Stimulated activated CD8-positive, alpha-beta memory T cell treated with anti-CD3 and anti-CD28 coated beads, Interleukin-7, amount 100 ng/mL, for 48 hours (primary cell): ENCODE measurements at places on chromosomes 7 and 10.

- no peak for DNase-seq
These were observed 175.2 kb upstream of the TNRC18 start for GRCh38 chr7:5598769-5599371.

DNA sequence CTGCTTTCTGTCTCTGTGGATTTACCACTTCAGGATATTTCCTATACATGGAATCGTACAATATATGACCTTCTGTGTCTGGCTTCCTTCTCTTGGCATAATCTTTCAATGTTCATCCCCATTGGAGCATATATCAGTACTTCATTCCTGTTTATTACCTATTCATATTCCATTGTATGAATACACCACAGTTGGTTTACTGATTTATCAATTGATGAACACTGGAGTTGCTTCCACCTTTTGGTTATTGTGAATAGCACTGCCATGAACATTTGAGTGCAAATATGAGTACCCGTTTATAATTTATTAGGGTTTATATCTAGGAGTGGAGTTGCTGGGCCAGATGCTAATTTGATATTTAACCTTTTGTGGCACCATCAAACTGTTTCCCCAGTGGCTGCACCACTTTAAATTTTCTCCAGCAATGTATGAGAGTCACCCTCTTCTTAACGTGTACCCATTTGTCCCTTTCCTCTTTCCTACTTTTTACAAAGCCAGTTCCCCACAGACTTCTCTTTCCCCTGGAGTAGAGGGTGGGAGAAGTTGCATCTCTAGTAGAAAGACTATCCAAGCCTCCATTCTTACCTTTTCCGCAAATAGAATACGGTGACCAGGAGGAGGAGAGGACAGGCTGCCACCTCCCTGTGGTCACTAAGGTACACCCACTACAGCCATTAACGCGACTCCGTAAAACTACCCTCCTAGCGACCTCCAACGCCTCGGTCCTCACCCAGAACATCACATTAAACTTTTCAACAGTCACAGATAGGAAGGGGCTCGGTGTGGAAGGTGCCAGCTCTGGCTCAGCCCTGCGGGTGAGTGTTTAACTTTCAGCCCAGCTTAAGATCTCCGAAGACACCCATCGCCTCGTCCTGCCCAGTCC, 25.6 kb downstream of the SCD start:
- DNase-seq, result no peak

DNA sequence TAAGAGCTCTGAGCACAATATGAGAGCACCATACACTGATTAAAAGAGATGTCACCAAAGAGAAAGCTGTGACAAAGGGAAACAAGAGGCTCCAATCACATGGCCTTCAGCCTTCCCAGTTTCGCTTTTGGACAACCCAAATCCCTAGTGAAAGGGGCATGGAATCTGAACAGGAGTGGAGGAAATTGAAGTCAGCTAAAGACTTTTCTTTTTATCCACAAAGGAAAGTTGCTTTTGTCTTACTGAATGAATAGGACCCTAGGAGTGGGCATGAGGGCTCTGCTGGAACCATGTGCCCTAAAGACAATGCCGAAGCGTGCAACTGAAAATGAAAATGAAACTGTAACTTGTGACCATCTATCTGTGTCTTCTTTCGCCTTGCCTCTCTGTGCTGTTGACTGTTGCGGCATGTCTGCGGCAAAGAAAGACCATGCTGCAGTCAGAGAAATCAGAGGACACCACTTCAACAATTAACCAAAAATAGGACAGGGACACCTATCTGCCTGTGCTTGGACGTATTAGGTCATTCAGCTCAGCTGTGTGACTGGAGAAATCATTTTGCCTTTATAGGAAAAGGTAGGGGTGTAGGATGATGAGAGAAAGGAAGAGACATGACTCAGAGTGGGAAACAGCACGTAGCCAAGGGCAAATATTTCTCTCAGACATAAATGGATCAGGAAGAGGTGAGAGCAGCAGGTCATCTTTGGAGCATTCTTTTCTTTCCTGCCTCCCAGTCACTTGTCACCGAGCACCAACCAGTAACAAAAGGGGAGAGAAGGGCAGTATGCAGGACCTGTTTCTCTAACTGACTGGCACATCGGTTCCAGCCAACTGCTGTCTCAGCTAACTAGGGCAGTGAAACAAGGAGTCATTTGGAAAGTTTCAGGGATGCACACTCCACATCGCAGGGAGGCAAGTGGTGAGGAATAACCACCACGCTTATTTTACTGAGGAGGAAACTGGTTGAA, 12.3 kb downstream of the CAV2 start:
- no peak for DNase-seq

DNA sequence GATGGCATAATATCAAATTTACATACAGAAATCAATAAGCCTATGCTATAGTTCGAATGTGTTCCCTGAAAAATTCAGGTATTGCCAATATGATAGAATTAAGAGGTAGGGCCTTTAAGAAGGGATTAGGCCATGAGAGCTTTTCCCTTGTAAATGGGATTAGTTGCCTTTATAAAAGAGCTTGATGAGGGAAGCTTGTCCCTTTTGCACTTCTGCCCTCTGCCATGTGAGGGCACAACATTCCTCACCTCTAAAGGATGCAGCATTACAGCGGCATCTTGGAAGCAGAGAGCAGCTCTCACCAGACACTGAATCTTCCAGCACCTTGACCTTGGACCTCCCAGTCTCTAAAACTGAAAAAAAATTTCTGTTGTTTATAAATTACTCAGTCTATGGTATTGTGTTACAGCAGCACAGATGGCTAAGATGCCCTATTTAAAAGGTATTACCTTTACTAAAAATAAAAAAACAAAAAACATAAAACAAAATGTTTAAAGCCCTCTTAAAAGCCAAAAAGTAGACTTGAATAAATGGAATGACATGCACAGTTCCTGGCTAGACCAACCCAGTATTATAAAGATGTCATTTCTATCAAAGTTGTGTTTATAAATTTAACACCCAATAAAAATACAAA, 909.6 kb downstream of the REEP3 start:
- no peak for DNase-seq

- DNase-seq, result no peak
These were observed 51.7 kb upstream of the ADAM12 start for GRCh38 chr10:126439942-126440341.

- DNase-seq, result no peak
These were observed 538.7 kb downstream of the DNAJB6 start for GRCh38 chr7:157875230-157876179.

DNA sequence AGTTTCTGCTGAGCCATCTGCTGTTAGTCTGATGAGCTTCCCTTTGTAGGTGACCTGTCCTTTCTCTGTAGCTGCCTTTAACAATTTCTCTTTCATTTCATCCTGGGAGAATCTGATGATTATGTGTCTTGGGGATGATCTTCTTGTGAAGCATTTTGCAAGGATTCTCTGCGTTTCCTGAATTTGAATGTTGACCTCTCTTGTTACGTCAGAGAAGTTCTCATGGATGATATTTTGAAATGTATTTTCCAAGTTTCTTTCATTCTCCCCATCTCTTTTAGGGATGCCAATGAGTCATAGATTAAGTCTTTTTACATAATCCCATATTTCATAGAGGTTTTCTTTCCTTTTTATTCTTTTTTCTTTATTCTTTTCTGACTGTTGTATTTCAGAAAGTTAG, 184.2 kb upstream of the BET1 start:
- no peak for DNase-seq
